ENCODE measurements at places on chromosomes 7 and 10.

GRCh38 chr10:44396671-44397191 lies 11.8 kb upstream of the CXCL12 start:
- DNase-seq, result no peak

DNA sequence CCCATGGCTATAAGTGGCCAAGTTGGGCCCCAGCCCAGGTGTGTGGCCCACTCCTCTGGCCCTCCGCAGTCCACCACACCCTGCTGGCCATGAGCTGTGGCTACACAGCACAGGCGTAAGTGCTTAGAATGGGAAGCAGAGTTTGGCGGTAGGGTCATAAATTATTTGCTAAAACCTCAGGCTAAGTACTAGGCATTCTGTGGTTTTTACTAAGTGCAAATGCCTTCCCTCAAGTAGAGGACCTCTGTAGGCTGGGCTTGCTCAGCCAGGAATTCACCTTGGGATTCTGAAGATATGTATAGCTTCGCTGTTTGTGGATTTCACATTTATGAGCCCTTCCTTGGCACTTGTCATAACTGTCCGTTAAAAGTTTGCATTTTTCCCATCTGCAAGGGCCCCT lies 44.8 kb upstream of the LOXL4 start:
- no peak for DNase-seq

DNA sequence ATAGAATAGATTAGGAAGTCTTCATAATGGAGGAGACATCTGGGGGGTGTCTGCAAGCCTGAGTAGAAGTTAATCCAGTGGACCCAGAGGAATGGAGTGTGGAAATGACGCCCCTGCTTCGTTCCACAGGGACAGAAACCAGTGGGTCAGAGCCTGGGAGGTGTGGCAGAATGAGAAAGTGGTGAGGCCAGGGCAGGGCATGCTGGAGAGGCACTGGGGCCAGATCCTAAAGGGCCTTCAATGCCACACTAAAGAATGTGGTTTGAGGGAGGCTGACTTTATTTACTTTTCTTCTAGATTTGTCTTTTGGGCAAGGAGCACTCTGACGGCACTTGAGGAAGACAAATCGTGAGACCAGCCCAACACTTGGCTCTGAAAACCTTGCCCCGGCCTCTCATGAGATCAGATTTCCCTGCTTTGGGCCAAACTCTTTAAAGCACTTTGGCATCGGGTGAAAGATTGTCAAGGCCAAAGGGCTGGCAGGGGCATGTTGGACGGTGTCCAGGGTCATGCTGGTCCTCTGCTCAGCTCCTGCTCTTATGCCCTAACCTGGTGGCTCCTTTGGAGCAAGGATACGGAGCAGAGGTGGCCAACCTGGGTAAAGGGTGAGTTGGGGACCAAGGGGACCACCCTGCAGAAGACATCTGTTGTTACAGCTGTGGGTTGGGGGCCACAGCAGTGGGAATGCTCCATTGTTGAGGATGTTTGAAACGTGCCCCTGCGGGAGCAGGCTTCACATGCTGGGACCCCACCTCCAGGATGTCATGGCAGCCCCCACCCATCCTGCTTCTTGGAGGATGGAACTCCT lies 157.0 kb upstream of the ZMIZ1 start:
- DNase-seq, result no peak

DNA sequence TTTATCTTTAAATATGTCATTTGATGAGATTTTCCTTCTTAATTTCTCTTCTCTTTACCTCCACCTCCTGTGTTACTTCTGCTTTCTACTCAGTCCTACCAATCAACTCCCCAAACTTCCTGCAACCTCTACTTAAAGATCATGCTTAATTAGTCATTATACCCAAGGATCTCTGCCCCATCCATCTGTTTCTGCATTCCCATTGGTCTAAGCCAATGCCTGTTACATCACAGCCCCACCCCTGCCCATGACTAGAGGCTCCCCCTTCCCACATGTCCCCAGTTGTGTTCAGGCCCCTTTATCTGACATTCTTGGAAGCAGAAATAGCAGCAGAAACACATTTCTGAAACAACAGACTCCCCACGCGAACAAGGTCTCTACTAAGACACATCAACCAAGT lies 319.1 kb upstream of the NFE2L3 start:
- DNase-seq, result no peak

DNA sequence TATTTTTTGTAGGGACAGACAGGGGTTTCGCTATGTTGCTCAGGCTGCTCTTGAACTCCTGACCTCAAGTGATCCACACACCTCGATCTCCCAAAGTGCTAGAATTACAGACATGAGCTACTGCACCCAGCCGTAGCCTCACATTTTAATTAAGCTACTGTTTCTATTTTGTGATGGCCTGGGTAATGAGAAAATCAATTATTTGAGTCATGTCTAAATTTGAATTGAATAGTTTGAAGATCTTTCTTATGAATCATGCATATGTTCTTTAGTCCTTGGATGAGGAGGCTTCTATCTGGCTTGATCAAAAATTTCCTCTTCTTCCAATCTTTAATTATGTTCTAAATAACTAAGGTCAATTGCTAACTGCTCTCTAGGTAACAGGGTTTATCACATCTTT lies 175.0 kb downstream of the REEP3 start:
- no peak for DNase-seq

- DNase-seq, result no peak
Observed at GRCh38 chr10:70558295-70558694, 44.2 kb downstream of the PRF1 start.

DNA sequence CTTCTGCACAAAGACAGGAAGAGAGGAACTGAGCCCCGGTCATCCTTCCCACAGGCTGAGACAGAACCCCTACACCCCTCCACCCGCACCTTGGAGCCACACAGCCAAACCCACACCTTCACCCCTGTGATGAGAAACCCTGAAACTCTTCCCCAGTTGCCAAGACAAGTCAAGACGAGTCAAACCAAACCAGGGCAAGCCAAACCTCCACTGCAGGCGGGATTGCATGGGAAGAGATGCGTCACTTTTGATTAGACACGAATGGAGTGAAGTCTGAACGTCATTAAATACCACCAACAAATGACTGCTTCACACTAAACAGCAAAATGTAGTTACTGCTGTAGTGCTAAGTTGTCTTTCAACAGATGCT lies 73.8 kb downstream of the PRPF18 start:
- no peak for DNase-seq

GRCh38 chr7:37534893-37535610 lies 86.4 kb upstream of the ELMO1 start:
- DNase-seq, result no peak

GRCh38 chr7:64611717-64612116 lies 48.8 kb upstream of the ZNF680 start:
- DNase-seq, result no peak

- DNase-seq, result no peak
Observed at GRCh38 chr7:35463176-35463700, 209.3 kb upstream of the TBX20 start.

GRCh38 chr10:79022565-79023230 lies 46.1 kb upstream of the ZMIZ1 start:
- no peak for DNase-seq

DNA sequence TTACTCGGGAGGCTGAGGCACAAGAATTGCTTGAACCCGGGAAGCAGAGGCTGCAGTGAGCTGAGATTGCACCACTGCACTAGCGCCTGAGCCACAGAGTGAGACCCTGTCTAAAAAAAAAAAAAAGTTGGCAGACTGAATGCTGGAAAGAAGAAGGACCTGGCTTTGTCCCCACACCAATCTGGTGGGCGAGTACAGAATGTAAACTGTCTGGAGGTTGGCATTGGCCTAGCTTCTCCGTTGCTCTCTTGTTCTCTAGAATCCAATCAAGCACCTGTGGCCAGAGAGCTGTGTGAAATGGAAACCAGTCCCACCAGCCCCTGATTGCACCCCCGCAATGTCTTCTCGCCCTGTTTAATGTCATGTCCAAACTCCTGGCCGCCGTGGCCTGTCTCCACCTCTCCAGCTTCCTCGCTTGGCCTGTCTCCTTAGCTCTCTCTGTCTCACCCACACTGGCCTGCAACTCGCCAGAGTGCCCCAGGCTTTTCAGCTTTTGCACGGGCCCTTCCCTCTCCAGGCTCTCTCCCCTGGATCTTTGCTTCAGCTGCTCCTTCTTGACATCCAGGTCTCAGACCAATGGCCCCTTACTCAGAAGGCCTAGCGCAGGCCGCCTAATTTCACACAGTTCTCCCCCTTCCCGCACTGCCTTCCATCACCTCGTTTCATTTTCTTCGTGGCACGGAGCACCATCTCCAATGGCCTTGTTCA lies 670 bp upstream of the AGK start:
- no peak for DNase-seq

DNA sequence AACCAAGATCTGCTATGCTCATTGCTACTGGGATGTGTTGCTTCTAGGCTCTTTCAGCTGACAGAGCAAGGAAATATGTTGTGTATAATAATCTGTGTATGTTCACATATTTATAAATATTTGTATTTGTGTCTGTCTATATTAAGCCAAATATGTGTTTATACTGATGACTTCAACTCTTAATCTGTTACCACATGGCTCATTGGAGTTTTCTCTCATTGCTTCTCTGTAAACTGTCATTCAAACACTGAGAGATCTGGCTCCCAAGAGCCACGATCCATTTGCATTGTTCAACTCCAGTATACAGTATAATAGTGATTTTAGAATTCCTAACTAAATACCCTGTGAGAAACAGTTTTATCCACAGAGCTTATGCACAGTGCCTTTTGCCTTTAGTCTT lies 35.3 kb downstream of the BICC1 start:
- no peak for DNase-seq

DNA sequence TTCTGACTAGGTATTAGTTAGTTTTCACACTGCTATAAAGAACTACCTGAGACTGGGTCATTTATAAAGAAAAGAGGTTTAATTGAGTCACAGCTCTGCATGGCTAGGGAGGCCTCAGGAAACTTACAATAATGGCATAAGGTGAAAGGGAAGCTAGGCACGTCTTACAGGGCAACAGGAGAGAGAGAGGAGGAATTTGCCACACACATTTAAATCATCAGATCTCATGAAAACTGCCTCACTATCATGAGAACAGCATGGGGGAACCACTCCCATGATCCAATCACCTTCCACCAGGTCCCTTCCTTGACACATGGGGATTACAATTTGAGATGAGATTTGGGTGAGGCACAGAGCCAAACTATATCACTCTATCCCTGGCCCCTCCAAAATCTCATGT lies 40.6 kb upstream of the ZMYND11 start:
- DNase-seq, result no peak

GRCh38 chr7:91264924-91265681 lies 870 bp downstream of the FZD1 start:
- DNase-seq, result peak; percentile 52

DNA sequence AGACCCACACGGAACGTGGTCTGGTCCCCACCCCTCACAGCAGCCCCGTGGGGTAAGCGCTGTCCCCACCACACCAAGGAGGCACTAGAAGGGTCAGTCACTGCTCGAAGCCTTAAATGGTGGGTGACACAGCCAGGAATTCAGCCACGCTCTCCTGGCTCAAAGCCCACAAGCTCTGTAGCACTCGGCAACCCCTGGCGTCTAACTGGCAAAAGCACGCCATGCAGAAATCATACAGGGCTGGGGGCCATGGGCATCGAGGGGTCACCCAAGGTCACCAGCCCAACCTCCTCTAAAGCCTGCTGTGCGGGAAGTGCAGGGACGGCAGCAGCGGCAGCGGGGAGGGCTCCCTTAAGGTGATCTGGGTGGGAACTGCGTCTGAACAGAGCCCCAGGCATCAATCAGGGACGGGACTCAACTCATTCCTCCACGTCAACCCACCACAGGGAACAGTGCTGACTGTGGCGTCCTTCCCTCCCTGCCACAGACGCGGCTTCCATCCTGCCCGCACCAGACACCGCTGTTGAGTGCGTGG lies 7.8 kb downstream of the GPER1 start:
- DNase-seq, result no peak

GRCh38 chr10:124740369-124741280 lies 3.6 kb downstream of the FAM53B start:
- DNase-seq, result peak; percentile 83

GRCh38 chr7:74502216-74502891 lies 48.6 kb downstream of the GTF2IRD1 start:
- no peak for DNase-seq

DNA sequence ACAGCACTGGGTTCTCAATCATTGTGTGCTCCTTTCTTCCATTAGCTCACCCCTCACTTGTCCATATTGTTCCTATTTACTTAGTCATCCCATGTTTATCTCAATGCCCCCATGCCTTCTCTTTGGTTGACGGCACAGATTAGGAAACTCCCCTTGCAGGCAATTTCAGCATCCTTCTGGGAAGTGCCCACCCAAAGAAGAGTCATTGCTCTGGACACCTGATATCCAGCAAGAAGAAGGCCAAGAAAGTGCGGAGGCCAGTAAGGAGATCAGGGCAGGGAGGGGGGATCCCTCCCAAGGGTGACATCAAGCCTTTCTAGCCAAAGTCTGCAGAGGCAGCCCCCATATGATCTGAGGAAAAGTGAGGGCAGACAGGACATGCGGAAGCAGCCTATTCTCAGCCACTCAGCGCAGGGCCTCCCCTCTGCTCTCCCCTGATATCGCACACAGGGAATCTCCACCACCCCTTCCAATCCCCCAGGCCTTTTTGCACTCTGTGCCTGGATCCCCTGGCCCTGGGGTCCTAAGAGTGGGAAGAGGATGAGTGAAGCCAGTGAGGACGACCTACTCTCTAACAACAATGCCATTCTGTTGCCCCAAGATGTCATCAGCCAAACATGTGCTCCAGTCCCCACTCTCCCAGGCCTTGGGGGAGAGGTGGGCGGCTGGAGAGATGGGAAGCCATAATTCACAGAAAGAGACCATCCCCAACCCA lies 1.8 kb downstream of the TRPV6 start:
- no peak for DNase-seq

- no peak for DNase-seq
Observed at GRCh38 chr7:144006692-144007042, 6.5 kb downstream of the OR6B1 start.

DNA sequence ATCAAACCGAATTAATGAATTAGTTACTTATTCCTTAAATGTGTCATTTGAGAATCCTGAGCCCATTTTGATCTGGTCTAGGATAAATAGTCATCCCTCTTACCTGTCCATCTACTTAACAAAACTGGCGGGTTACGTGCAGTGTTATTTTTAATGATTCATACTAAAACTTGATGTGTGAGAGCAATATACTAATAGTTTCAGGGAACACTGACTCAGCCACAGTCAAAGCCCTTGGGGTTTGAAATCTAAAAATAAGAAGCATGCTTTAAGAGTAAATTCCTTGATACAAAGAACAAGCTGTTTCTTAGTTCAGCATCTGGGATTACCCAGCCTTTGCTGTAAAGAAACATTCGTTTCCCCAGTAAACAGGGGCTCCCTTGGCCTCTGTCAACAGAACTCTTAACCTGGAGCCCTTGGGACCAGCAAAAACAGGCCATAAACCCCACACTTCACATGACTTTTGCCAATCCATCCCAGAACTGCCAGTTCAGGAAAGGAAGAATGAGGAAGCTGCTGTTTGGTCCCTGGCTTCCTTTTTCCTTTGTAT lies 370.6 kb upstream of the IGFBP3 start:
- DNase-seq, result no peak

GRCh38 chr7:129550693-129551360 lies 48.5 kb downstream of the SMKR1 start:
- DNase-seq, result no peak
